ENCODE measurements at places on chromosomes 1 and 21.

GRCh38 chr1:236214761-236215160 lies 67.0 kb downstream of the ERO1B start:
- no peak for DNase-seq

GRCh38 chr1:80417671-80418070 lies 1383.1 kb upstream of the ADGRL2 start:
- DNase-seq = no peak

- no peak for DNase-seq
These were observed 1.3 kb upstream of the TRABD2B start for GRCh38 chr1:47998396-47998990.

GRCh38 chr1:154391086-154391770 lies 13.9 kb upstream of the IL6R start:
- DNase-seq = no peak

DNA sequence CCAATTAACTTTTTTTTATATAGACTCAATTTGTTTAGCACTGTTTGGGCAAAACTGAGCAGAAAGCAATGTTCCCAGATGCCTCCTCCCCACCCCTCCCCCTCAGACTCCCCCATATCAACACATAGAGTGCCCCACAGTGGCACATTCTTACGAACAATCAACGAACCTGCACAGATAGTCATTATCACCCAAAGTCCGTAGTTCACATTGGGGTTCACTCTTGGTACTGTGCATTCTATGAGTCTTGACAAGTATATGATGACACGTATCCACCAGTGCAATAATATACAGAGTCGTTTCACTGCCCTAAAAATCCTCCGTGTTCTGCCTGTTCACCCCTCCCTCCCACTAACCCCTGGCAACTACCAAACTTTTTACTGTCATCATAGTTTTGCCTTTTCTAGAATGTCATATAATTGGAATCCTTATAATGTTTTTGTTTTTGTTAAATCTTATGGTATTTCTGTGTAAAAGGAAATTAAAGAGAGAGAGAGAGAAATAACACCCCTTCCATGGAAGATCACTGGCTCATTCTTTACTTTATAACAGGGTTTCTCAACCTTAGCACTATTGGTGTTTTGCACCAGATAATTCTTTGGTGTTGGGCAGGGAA lies 37.2 kb upstream of the HNRNPU start:
- no peak for DNase-seq

- DNase-seq = no peak
These were observed 15.2 kb downstream of the LRRN2 start for GRCh38 chr1:204670152-204670927.

DNA sequence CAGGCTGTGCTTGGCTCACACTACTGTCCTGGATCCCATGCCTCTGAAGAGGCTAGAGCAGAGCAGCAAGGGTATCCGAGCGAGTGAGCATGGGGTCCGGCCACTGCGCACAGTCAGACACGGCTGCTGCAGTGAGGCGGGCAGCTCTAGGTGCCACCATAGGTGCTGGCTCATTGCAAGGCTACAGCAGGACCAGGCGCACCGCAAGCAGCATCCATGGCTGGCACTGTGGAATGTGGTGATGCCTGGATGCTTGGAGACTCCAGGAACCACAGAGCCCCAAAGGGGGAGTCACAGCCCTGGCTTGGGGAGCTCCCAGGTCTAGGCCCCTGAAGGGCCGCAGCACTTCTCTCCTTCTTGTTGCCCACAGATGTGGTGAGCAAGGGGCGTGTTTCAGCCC lies 47.2 kb downstream of the ATP6V1G3 start:
- DNase-seq = no peak

GRCh38 chr1:94596260-94596659 lies 54.7 kb upstream of the F3 start:
- no peak for DNase-seq

GRCh38 chr1:194043984-194044755 lies 857.8 kb upstream of the B3GALT2 start:
- no peak for DNase-seq

DNA sequence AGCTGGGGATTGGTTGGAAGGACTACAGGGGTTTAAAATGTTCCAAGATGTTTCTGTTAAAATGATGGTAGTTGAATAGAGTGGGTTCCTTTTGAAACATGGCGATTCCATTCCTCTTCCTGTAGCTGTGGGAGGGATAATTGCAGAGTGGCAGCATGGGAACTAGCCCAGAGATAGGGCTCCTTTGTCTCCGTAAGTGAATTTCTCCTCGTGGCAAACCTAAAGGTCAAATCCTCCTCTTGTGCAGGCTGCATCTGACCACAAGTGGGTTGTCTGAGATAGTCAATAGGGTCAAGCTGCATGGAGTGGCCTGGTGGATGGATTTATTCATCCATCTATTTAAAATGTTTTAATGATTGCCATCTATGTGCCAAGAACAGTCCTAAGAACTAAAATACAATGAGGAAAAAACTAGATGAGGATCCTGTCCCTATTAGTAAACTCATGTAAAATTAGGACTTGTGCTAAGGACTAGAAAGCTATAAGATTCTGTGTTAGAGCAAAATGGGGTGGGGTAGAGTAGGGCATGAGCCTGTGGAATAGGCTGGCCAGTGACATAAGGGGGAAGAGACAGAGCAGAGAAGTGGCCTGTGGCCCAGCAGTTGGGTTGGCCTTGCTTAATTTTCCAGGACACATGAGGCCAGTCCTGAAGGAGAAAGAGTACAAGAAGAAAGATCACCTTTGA lies 89.1 kb upstream of the IVNS1ABP start:
- no peak for DNase-seq

GRCh38 chr1:6001992-6002576 lies 9.9 kb upstream of the NPHP4 start:
- DNase-seq = no peak

GRCh38 chr1:93683234-93683633 lies 1.6 kb upstream of the BCAR3 start:
- no peak for DNase-seq

GRCh38 chr1:222893255-222893654 lies 78.4 kb downstream of the DISP1 start:
- no peak for DNase-seq

GRCh38 chr1:24904731-24905354 lies 25.2 kb downstream of the RUNX3 start:
- no peak for DNase-seq

DNA sequence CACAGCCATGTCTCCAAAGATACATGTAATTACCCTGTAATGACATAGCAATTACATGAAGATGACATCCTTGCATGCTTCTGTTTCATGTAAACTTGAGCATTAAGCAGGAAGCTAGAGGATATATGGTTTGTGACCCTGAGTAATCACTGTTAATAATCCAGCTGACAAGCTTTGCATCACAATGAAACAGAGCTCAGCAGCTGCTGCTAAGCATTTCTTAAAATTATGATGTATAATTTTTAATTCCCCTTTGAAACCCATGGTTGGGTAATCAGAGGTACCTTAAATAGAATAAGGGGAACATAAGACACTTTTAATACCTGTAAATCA lies 293.5 kb downstream of the NTNG1 start:
- no peak for DNase-seq

GRCh38 chr1:26744075-26744959 lies 43.4 kb upstream of the PIGV start:
- DNase-seq = peak; percentile 74

- no peak for DNase-seq
These were observed 113.9 kb downstream of the MATN1 start for GRCh38 chr1:30609336-30609998.

- DNase-seq = no peak
These were observed 2.6 kb downstream of the USP24 start for GRCh38 chr1:55212349-55213150.

GRCh38 chr21:40143822-40144525 lies 276.7 kb downstream of the PCP4 start:
- no peak for DNase-seq

DNA sequence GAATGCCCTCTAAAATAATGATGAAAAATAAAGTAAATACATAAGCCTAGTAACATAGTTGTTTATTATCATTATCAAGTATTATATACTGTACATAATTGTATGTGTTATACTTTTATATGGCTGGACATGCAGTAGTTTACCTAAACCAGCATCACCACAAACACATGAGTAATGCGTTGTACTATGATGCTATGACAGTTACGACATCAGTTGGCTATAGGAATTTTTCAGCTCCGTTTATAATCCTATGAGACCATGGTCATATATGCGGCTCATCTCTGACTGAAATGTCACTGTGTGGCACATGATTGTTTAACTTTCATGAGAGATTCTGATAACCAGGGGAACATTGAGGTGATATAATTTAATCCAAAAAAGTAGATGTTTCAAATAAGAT lies 352.1 kb downstream of the ST6GALNAC3 start:
- no peak for DNase-seq

GRCh38 chr21:38861989-38862683 lies 56.4 kb downstream of the ETS2 start:
- DNase-seq = no peak

DNA sequence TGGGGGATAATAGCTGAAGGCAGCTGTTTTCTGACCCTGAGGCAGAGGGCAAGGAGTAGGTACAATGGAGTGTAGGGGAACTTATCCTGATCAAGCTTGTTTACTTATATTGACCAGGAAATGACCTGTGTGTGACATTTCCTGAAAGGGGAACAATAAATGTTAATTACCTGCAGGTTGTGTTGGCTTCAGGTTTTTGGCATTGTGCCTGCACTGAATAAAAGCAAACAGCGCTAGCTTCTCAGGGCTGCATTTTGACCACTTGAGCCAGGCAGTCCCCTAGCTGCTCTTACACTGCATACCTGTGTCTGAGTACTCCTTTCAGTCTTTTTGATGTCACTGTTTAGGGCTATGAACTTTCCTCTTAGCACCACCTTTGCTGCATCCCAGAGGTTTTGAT lies 40.6 kb downstream of the DRAM2 start:
- DNase-seq = no peak

- DNase-seq = no peak
These were observed 207.6 kb upstream of the HMCN1 start for GRCh38 chr1:185526344-185527307.

DNA sequence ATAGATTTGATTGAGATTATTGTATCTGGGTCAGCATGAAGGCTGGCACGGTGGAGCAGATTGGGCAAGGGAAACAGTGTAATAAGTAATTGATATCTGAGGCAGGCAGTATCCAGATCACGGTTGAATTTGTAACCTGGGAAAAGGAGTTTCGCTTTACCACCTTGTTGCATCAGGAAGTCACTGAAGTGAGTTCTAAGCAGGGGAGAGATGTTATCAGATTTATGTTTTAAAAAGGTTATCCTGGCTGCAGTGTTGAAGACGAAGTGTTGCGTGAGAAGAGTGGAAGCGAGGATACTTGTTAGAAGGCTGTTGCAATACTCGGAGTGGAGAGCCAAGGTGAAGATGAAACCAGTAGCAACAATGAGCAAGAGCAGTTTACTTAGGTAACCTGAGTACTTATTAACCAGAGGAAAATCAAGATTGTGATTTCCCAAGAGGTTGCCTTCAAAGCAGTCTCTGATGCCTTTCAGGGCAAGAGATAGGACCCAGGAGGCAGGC lies 77.8 kb downstream of the LHX9 start:
- DNase-seq = no peak

- no peak for DNase-seq
These were observed 99.6 kb downstream of the APP start for GRCh38 chr21:26070822-26071425.
